ENCODE measurements at places on chromosomes 16 and 17.

GRCh38 chr16:57611706-57612105 lies 16.7 kb upstream of the ADGRG1 start:
- no peak for DNase-seq

- no peak for DNase-seq
These were observed 58.6 kb upstream of the SHISA6 start for GRCh38 chr17:11182430-11182829.

DNA sequence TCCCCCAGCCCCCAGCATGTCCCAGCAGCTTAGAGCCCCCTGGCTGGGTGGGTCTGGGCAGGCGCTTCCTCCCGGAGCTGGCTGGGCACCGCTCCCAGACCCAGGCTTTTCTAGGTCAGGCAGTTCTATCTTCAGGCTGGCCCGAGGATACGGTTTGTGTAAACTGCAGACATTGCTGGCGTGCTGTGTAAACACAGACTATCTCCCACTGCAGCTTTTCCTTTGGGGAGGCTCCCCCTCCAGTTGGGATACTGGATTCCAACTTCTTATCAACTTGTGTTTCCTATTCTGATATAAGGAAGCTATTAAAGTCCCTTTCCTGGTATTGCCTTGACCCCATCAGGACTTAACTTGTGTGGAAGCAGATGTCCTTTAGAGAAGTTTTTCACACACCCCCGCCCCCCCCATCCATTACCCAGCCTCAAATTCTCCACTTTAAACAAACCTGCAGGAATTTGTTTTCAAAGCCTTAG lies 18.3 kb upstream of the GNA13 start:
- no peak for DNase-seq

DNA sequence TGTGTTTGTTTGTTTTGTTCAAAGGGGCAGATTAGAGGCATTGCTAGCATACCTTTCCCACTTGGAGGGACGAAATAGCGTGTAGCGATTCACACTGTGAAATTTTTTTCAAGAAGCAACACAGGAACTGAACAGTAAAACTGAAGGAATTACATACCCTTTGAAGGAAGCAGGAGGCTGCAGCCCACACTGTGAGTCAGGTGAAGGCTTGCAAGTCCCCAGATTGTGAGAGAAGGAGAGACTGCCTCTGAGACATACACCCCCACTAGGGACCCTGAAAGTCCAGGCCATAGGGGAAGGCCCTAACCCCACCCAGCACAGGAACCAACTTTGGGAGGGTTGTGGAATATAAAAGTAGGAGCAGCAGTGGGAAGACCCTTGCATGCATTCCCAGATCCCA lies 69.6 kb upstream of the HS3ST3A1 start:
- DNase-seq, result no peak

GRCh38 chr16:79136955-79137354 lies 463.6 kb downstream of the MAF start:
- no peak for DNase-seq

GRCh38 chr17:16913463-16913862 lies 58.5 kb downstream of the TNFRSF13B start:
- no peak for DNase-seq

GRCh38 chr17:27379888-27380533 lies 76.2 kb upstream of the KSR1 start:
- DNase-seq, result no peak

- DNase-seq, result no peak
These were observed 349.1 kb downstream of the SEC14L1 start for GRCh38 chr17:77489893-77490255.

DNA sequence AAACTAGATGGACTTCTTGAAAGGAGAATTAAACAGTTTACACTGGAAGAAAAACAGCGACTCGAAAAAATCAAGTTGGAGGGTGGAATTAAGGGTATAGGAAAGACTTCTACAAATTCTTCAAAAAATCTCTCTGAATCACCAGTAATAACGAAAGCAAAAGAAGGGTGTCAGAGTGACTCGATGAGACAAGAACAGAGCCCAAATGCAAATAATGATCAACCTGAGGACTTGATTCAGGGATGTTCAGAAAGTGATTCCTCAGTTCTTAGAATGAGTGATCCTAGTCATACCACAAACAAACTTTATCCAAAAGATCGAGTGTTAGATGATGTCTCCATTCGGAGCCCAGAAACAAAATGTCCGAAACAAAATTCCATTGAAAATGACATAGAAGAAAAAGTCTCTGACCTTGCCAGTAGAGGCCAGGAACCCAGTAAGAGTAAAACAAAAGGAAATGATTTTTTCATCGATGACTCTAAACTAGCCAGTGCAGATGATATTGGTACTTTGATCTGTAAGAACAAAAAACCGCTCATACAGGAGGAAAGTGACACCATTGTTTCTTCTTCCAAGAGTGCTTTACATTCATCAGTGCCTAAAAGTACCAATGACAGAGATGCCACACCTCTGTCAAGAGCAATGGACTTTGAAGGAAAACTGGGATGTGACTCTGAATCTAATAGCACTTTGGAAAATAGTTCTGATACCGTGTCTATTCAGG lies 85.0 kb downstream of the C17orf58 start:
- DNase-seq, result no peak

- peak; percentile 48 for DNase-seq
These were observed 24.1 kb upstream of the CDH5 start for GRCh38 chr16:66342294-66342900.

- no peak for DNase-seq
These were observed 15.4 kb downstream of the CUEDC1 start for GRCh38 chr17:57939797-57940196.

GRCh38 chr16:47978491-47979163 lies 177.2 kb downstream of the ABCC12 start:
- DNase-seq, result no peak

DNA sequence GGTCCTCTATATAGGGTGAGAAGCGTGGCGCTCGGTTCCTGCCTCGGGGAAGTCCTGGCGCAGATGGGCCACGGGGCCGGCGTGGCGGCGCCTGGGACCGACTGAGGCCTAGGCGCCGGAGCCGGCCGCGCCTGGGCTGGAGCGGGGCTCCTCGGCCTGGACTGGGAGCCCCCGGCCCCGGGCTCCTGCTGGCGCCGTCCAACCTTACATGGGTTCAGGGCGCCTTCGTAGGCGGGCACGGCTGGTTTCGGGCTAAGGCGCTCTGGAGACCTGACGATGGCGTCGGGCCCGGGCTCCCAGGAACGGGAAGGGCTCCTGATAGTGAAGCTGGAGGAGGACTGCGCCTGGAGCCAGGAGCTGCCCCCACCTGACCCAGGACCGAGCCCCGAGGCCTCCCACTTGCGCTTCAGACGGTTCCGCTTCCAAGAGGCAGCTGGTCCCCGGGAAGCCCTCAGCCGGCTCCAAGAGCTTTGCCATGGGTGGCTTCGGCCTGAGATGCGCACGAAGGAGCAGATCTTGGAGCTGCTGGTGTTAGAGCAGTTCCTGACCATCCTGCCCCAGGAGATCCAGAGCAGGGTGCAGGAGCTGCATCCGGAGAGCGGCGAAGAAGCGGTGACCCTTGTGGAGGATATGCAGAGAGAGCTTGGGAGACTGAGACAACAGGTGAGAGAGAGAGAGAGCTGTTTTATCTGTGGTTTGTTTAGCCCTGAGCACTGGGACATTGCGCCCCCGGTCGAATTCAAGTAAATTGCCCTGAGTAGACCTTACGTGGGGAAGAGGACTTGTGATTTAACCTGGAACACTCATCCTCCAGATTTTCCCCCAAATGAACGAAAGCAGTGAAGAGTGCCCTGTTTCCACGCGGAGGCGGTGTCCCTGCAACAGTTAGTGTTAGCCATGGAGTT lies 504 bp downstream of the ZNF263 start:
- no peak for DNase-seq

- no peak for DNase-seq
These were observed 64.7 kb downstream of the KLHDC4 start for GRCh38 chr16:87701078-87701460.

DNA sequence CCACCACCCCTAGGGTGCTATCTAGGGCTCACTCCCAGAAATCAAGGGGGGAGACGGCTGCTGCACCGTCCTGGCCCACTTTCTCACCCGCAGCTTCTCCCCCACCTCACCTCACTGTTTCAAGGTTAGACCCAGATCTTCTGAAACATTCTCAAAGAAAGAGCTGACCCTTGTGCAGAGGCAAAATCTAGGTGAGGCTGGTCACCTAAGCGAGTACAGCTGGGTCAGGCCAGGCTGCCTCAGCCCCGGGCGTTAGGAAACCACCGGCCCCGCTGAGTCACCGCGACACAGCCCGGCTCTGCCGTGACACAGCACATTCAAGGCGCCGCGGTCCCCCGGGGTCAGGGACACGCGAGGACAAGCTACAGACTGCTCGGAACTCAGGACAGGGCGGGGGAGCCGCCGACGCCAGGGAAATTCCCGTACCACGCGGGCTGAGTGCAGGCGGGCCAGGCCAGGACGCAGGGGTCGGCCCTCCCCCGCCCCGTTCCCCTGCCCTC lies 27.1 kb downstream of the GNPTG start:
- peak; percentile 32 for DNase-seq

GRCh38 chr16:54425068-54425467 lies 138.5 kb upstream of the IRX3 start:
- DNase-seq, result no peak

DNA sequence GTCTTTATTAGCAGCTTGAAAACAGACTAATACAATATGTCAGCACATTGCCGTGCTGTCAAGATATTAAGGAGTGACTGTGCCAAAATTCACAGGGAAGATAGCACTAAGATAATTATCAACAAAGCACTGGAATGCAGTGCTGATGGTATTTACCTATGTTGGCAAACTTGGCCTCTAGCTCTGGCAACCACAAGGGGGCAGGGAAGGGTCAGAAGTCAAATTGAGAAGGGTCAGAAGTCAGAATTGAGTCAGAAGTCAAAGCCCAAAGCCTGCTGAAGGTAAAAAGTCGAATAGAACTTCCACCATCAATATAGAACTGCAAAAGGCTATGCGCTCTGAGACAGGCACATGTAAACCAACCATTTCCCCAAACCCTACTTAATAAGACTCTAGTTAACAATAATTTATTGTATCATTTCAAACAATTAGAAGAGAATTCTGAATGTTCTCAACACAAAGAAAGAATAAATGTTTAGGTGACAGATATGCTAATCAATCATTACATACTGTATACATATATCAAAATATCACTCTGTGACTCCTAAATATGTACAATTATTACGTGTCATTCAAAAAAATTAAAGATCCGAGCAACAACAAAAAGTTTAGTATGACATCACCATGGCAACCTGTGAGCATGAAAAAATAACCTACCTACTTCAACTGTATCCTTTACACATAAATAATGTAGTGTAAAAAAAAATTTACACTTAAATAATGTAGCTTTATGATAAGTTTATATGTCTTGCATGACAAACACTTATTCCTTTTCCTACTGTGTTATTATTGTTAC lies 916.1 kb downstream of the KCNJ2 start:
- DNase-seq, result peak; percentile 61

- DNase-seq, result peak; percentile 53
These were observed 1.2 kb upstream of the CCDC42 start for GRCh38 chr17:8745586-8746500.

GRCh38 chr16:4690946-4691665 lies 2.3 kb upstream of the NUDT16L1 start:
- no peak for DNase-seq

GRCh38 chr17:57010487-57010886 lies 32.6 kb downstream of the SCPEP1 start:
- DNase-seq, result no peak

- no peak for DNase-seq
These were observed 29.5 kb upstream of the GSE1 start for GRCh38 chr16:85583491-85584181.

- DNase-seq, result peak; percentile 51
These were observed 23.6 kb downstream of the SCPEP1 start for GRCh38 chr17:57001541-57001940.

GRCh38 chr17:43547189-43547550 lies 1.0 kb upstream of the ETV4 start:
- no peak for DNase-seq

- no peak for DNase-seq
These were observed 13.4 kb downstream of the IRF8 start for GRCh38 chr16:85912211-85912974.

- DNase-seq, result no peak
These were observed 24.4 kb upstream of the GPT2 start for GRCh38 chr16:46859719-46860152.

GRCh38 chr17:51419476-51419875 lies 159.1 kb downstream of the UTP18 start:
- no peak for DNase-seq

GRCh38 chr16:50190292-50190691 lies 37.2 kb downstream of the TENT4B start:
- no peak for DNase-seq

DNA sequence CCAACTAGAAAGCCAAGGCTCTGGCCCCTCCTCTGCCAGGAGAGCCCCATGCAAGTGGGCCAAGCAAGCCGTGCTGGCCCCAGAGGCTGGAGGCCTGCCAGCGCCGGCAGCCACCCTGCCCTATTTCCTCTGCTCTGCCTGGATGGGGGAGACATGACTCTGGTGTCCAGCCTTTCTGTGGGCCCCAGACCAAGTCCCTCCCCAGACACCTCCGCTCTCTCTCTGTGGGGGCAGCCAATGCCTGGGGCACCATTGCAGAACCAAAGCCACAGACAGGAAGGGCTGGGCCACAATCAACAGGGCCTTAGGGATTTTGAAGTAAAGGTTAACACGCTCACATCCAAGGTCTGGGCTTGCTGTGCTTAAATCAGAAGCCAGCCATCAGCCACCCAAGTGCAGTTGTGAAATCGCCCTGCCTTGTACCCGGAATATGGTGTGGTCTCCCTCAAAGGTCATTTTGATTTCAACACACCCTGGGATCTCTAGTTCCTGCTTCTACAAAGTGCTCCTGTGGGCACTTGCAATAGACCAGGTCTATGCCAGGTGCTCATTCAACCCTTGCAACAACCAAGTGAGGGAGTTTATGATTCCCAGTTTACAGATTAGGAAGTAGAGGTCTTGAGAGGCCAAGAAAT lies 63.5 kb upstream of the TEX2 start:
- no peak for DNase-seq

- DNase-seq, result no peak
These were observed 2.3 kb downstream of the MAP3K3 start for GRCh38 chr17:63624531-63624880.

- no peak for DNase-seq
These were observed 36.2 kb downstream of the C16orf82 start for GRCh38 chr16:27102701-27103575.

DNA sequence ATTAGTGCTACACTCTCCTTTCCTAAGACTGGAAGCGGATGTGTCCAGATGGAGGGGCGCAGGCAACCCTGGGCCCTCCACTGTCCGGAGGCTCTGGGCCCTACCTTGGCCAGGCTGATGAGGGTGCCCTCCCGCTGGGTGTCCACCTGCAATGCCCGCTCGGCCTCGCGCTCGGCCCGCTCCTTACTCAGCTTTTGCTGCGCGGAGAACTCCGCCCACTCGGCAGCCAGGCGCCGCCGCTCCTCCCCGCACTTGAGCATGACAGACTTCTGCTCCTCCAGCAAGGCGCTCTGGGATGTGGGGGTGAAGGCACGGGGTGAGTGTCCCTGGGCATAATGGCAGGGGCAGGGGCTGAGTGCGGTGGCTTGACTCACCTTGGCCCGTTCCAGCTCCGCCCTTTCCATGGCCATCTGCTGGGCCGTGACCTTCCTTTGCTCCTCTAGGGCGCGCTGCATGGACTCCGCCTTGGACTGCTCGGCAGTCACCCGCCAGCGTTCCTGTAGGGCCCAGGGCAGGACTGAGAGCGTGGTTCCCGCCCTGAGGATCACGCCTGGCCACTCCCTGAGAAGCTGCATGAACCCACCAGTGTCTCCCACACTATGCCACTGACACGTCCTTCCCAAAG lies 10.1 kb upstream of the MRPL38 start:
- DNase-seq, result no peak

- peak; percentile 82 for DNase-seq
These were observed at the start of gene NHLRC4 for GRCh38 chr16:566475-567372. Gene NHLRC4 (plus strand): TSS chr16:567005. CDS start chr16:568048, 1,043 bp downstream.

GRCh38 chr17:27475981-27476895 lies 20.0 kb downstream of the KSR1 start:
- DNase-seq, result no peak
